EL (cell line): ENCODE measurements at places on chromosomes 3 and 15.

DNA sequence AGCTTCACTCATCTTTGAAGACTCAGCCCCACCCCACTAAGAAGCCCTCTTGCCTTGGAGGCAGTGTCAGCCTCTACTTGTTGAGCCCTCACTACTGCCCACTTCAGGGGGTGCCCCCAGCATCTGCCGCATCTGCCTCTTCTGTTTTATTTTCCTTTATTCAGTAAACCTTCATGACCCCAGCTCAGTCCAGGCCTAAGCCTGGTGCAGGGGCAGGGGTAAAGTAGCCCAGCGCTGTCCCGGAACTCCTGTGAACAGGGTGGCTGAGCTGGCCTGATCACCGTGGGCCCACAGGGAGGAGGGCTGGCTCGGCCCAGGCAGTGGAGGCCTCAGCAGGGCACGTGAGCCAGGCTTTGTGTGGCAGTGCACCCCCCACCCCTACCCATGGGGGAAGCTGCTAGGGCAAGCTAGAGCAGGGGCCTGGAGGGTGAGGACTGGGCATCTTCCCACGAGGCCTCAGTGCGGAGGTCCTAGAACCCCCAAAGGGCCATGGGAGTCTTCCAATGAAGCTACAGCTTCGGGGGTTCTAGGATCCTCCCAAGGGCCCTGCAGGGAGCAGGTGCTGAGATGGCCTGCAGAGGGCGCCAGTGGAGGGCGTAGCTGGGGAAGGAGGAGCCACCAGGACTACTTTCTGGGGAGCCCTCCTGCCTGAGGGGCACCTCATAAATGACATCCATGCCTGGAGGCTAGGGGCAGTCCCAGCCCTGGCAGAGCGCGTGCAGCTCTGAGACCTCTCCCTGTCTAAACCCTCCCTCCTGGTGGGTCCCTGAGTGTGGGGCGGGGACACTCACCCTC is 36.0 kb downstream of the TSPAN3 start:
- no peak for DNase-seq

GRCh38 chr3:13105181-13105895 is 32.1 kb upstream of the IQSEC1 start:
- no peak for DNase-seq

DNA sequence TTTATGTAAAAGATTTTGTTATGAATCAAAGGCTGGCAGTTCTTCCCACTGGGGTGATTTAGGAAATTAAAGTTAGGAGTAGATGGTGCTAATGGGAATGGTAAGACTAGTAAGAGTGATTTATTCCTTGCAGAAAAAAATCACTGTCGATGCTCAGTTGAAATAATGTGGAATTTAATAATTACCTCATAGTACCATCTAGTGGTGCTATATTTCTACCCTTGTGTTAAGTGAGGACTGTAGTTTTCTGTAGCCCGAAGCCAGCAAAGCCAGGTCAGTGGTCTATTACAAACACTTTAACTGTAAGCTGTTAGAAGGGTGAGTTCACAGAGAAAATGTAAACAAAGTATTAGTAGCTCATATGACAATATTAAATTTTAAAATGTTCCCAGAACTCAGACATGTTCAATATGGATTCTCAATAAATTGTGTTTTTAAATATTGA is 39.5 kb upstream of the GOLGA8J start:
- peak; percentile 15 for DNase-seq

- DNase-seq = no peak
These were observed 23.9 kb downstream of the ATP13A3 start for GRCh38 chr3:194462936-194463335.

DNA sequence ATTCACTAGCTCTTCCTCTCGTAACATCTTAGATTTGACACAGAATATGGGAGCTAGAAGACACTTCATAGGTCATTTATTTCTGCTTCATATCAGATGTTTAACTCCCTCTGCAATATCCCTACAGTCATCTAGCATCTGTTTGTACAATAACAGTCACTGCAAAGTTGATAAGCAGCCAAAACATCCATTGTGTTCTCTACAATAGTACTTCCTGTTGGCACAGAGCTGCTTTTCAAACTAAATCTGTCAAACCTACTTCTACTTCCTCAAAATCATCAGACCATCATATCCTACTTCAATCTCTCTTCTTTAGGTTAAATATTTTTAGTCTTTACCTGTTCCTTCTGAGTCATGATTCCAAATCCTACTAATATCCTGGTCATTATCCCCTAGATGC is 233.2 kb downstream of the FGF12 start:
- DNase-seq = no peak

GRCh38 chr15:39154227-39154638 is 426.6 kb upstream of the THBS1 start:
- DNase-seq = no peak

GRCh38 chr15:101193120-101193644 is 58.7 kb downstream of the CHSY1 start:
- peak; percentile 73 for DNase-seq

DNA sequence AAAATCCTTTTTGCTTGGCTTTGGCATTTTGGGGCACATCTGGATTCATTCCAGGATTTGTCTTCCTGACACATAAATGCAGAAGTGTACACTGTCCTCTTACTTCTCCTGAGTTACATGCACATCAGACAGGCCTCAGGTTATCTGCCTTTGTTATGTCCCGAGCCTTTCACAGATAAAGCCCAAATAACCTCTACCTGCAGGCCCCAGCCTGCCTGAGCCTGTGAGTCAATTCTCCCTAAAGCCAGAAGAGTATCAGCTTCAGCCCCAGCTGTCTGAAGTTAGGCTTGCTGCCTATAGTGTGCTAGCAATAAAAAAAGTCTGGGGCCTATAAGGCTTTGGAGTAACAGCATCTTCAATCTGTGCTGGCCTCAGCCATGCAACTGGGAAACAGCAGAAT is 17.7 kb upstream of the GSK3B start:
- DNase-seq = no peak

GRCh38 chr15:42136513-42136912 is 19.9 kb downstream of the PLA2G4F start:
- DNase-seq = no peak

- no peak for DNase-seq
These were observed 58.4 kb downstream of the SCAPER start for GRCh38 chr15:76846782-76847181.
